Fibroblast of mammary gland (primary cell): ENCODE measurements at places on chromosomes 1 and 21.
A peak's percentile ranks its signal among the peaks of the same experiment; 100 is the strongest.

- DNase-seq: no peak
Observed at GRCh38 chr1:231924180-231924579, 297.6 kb downstream of the DISC1 start.

DNA sequence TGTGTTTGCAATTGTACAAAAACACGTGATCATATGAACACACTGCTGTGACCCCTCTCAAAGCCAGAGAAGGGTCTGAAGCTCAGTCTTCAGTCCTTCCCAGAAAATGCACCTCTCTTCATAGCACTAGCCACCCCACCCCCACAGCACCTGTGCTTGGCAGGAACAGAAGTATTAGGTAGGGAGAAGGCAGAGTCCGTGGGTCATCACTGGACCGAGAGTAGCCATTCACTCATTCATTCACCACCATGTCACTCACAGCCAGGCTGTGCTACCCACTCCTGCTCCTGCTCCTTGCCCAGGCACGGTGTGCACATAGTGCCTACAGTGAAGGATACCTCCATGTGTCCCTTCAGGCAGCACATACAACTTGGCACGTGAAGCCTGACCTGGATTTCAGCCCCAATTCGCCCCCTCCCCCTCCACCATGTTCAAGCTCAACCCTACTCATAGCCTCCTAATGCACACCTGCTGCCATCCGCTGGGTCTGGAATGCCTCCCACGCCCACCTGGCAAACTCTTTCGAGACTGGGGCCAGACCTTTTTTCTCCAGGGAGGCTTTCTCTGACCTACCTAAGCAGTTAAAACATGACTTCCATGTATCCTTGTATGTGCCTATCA is 81.9 kb upstream of the GALNT2 start:
- DNase-seq: no peak

- DNase-seq: no peak
Observed at GRCh38 chr1:5526822-5527551, 465.2 kb downstream of the NPHP4 start.

GRCh38 chr1:218201601-218202000 is 83.5 kb upstream of the RRP15 start:
- no peak for DNase-seq

GRCh38 chr1:166383635-166384346 is 217.0 kb upstream of the FAM78B start:
- no peak for DNase-seq

GRCh38 chr1:62064829-62065407 is 129.7 kb upstream of the L1TD1 start:
- DNase-seq: no peak

GRCh38 chr1:228691211-228691610 is 44.1 kb upstream of the RHOU start:
- DNase-seq: no peak

DNA sequence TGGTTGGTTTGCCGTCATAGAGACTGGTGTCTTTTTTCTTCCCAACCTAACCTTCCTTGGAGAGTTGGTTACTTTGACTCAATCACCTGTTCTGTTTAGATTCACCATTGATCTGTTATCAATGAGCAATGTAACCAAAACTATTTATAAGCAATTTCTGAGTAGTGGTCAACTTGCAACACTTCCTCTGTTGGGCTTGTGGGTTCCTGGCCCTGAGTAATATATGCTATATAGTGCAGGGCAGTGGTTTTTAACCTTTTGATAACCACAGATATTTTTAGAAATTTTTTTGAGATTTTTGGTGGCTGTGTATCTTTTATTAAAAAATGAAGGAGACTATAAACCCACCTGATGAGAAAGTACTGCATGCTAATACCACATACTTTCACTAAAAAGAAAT is 9.4 kb upstream of the XCL1 start:
- DNase-seq: no peak

DNA sequence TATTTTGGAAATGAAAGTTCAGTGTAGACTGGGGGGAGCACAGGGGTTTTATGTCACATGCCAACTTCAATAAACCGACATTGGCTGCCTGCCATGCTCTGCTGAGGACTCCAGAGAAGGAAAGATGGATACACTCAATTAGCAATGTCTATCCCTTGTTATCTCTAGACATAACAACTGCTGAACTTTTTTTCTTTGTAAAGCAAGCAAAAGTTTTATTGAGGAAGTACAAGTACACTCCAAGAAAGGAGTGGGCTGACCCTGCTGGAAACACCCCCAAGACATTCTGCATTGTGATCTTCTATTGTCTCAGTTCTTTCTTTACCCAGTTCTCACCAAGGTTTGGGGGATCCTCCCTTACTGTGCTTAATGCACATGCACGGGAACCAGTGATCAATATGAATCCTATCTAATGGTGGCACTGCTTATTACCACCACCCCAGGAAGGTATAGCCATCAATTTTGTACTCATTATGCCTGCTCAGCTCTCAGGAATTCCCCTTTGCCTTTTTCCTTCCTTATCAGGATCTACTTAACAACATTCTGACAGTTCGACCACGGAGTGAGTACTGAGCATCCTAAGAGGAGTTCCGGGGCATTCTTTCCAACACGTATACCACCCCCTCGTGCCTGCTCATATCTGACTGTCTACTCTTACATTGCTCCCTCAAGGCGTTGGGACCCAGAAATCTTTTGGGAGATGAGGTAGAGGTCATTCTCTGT is 28.7 kb downstream of the SYNJ1 start:
- no peak for DNase-seq

- DNase-seq: no peak
Observed at GRCh38 chr1:179824265-179824664, 53.3 kb downstream of the TOR1AIP2 start.

GRCh38 chr1:212633161-212633560 is 24.6 kb downstream of the ATF3 start:
- no peak for DNase-seq

DNA sequence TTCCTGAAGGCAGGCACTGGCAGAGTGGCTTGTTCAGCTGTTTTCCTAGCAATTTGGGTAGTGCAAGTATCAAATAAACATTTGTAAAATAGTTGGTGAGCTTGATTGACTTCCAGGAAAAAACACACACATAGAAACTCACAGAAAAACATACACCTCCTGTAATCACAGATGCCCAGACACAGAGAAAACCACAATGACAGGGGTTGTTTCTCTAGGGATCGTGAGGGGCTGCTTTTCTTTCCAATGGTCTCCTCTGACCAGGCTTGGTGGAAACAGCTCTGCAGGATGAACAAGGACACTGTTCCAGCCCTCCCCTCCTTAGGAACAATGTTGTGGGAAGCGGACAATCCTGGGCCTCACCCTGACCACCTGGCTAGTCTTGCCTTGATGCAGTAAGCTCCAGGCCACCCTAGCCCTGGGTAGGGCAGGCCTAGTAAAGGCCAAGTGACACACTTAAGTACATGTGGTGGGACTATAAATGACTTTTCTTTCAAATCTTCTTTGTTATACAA is 142.5 kb upstream of the HMGB4 start:
- DNase-seq: no peak

GRCh38 chr1:151324390-151324930 is 2.8 kb downstream of the PI4KB start:
- no peak for DNase-seq

DNA sequence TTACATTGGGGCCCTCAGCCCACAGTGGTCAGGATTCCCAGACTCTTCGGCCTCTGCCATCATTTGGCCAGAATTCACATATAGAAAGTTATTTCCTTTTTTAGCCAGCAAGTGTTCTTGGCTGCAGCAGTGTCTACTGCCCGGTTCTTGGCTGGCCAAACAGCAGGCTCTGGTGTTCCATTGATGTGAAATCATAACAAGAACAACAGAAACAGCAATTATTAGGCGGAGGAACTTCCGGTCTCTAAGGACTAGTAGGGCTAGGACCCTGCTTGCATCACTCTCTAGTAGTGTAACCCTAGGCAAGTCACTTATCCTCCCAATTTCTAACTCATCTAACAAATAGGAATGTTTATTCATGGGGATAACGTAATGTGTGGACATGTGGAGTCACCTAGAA is 8.7 kb upstream of the GJA5 start:
- DNase-seq: no peak

DNA sequence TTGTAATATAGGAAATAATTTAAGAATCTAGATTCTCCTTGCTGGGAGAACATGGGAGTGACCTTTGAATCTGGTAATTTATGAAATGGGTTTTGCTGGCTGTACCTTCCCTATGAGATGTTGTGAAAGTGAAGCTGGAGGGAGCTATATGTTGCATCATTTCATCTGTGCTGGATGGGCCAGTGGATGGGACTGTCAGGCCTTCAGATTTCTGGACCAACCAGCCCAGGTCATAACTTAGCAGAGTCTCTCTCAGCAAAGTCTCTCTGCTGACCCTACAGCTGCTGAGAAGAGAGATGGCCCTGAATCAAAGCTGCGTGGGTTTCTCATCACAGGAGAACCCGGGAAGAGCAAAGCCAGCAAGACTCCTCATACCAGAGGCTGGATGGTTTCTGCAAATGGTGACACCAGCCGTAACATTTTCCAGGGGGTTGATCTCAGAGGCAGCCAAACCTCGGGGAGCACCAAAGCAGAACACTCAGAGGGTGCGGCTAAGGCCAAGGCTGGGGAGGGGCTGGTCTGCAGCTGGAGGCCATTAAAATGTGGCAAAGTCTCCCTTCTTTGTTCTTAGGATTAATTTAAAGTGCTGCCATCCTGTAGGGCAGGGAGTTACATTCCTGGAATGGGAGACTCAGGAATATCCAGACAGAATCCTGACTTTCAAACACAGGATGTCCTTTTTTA is 18.2 kb upstream of the PTGFRN start:
- peak; percentile 26 for DNase-seq

GRCh38 chr1:162475089-162475488 is 22.5 kb upstream of the UHMK1 start:
- DNase-seq: no peak

DNA sequence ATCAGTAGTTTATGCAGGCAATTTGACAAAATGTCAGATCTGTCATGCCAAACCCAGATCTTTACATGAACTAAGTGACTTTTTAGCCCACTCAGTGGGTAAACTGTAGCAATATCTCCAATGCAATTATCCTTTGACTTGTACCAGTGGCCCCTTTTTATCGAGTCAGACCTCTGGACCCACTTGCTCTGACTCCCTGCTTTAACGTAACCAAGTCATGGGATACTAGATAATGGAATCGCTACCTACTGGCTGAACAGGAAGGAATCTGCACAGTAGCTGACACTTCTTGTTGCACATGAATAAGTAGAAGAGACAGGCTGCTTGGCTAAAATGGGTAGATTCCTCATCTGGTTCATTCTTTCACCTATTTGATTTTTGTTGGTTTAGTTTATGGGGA is 128.4 kb upstream of the LYPLAL1 start:
- no peak for DNase-seq

- no peak for DNase-seq
Observed at GRCh38 chr1:29644812-29645211, 408.5 kb downstream of the PTPRU start.

GRCh38 chr1:58944439-58944838 is 160.6 kb upstream of the JUN start:
- no peak for DNase-seq

DNA sequence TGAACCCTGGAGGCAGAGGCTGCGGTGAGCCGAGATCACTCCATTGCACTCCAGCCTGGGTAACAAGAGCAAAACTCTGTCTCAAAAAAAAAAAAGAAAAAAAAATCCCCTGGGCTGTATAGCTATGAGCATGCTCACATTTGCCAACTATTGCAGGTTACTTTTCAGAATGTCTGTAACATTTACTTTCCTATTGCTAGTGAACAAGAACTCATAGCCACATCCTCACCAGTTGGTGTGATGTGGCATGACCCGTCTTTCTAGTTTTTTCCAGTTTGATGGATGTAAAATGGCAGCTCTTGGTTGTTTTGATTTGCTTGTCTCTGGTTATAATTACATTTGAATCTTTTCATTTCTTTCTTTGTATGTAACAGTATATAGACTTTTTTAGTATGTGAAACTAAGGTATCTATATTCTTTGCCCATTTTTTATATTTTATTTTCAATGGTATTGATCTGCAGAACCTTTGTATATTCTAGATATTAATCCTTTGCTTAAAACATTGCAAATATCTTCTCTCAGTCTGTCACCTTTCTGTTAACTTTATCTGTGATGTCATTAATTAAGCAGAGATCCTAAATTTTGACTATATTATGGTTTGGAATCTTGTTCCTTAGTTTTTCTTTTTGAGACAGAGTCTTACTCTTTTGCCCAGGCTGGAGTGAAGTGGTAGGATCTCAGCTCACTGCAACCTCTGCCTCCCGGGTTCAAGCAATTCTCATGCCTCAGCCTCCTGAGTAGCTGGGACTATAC is 11.6 kb downstream of the MED18 start:
- no peak for DNase-seq

GRCh38 chr1:25615172-25615541 is 1.4 kb upstream of the MAN1C1 start:
- no peak for DNase-seq

DNA sequence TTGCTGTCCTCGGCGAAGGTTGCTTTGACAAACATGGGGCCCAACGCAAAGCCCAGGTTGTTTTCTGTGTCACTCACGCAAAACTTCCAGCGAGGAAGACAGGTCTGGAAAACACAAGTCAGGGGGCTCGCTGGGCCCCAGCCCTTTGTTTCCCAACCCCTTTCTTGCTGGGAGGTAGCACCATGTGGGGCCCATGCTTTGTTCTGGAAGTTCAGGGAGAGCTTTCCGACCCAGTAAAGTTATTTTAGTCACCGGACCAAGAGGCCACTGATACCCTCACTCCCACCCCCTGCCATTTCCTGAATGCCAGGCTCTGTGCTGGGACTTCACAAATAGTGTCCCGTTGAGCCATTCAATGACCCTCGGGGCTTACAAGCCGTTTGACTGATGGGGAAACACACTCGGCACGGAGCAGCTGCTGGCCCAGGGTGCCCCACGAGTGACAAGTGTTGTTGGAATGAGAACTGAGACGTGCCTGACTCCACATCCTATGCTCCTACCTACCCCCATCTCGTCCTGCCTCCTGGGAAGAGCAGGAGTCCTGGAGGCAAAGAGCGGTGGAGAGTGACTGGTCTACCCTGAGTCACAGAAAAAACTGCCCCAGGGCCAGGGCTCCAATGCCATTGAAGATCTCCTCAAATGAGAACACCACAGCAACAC is 52.0 kb downstream of the ECE1 start:
- no peak for DNase-seq

DNA sequence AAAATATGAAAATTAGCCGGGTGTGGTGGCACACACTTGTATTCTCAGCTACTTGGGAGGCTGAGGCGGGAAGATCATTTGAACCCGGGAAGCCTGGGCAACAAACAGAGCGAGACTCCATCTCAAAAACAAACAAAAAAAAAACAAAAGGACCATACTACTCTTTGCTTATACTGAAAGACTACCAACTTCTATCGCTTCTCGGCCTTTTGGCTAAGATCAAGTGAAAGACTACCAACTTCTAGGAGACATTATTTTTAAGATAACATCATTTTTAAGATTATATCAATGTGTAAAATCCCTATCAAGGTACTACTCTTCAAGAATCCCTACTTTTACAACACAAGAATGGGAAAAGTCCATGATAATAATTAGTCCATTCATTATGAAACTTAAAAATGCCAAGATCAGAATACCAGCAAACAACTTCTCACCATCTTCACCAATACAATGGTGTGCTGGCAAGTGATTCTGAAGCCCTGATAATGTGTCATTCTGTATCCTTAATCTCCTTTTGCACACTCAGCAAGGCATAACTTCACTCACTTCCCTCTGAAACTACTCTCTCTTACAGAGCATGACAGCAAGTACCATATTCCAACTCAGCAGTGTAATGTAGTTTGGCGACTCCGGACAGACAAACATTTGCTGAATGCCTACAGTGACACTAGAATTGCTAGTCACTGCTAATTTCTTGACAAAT is 1.7 kb downstream of the PTP4A2 start:
- DNase-seq: peak; percentile 32
